ENCODE measurements at places on chromosomes 3 and 15.

GRCh38 chr3:45994419-45995235 is 997 bp downstream of the FYCO1 start:
- peak; percentile 38 for DNase-seq

DNA sequence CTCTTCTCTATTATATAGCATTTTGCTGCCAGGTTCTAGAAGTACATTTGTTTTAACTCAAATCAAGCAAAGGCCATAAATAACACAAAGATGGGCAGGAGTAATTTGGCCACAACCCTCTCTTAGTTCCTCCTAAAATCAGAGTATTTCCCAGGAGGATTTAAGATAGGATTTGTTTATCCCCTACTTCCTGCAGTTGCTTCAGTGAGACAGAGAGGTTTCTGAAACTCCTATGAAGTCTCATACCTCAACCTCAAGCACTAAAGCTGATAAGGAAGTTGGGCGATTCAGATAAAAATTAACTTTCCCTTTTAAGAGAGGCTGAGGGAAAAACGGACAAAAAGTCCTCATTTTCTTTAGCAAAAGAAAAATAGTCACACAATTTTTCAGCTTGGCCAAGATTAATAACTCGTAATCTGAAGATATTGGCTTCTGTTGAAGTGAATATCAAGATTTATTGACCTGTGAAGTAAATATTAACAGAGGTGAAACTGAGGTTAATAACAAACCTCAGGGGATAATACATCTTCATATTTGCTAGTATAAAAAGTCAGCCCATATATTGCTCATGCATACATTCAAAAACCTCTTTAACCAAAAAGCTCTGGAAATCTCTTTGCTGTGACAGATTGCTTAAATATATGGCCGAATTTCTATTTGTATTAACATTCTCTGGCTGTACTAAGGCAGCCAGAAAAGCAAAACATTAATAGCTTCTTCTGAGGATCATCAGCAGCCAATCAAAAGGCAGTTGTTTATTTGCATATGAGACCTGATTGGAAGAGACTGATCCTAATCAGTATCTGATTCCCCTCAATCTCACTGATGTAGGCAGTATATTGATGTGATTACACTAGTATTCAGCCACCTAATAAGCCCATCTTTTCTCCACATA is 90.6 kb upstream of the GADL1 start:
- DNase-seq, result no peak

DNA sequence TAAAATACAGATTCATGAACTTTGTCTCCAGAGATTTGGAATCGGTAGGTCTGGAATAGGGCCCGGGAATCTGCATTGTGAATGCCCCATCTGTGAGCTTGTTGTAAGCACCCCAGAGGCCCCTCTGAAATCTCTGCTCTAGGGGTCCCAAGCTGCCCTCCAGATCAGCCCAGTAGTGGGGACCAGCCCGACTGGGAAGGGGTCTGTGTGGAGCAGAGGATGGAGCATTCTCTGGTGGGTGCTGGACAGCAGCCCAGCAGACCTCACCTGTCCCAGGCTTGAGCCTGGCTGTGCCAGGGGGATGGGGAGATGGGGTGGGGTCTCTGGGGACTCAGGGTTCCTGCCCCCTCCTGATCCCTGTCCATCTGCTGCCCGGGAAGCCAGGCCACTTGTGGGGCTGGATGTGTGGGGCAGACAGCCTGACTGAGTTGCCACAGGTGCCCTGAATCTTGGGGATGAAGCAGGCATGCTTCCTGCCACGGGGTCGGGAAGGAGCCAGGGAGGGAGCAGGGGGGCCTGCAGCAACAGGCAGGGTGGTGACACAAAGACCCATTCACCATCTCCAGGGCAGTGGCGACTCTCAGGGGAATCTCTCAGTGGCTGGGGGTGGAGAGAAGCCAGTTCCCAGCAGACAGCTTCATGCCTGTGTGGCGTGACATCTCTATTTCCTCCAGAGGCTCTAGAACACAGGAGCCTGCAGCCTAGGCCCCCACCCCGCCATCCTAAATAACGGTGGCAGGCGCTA is 99.3 kb downstream of the WNT7A start:
- no peak for DNase-seq

DNA sequence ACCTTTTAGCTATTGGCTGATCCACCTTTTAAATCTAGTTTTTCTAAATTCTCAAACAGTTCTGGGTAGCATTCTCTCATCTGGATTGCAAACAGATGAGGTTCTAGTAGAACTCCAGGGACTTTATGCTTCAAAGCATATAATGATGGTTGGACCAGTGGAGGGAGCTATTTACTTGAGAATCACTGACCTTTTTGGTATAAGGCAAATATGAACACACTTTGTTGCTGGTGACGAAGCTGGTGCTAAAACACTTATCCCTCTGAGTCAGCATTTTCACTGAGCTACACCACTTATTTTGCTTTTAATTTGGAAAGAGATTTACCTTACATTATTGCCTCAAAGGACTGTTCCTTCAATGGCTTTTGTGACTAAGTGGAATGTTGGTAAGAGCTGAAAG is 58.6 kb upstream of the SLITRK3 start:
- no peak for DNase-seq

DNA sequence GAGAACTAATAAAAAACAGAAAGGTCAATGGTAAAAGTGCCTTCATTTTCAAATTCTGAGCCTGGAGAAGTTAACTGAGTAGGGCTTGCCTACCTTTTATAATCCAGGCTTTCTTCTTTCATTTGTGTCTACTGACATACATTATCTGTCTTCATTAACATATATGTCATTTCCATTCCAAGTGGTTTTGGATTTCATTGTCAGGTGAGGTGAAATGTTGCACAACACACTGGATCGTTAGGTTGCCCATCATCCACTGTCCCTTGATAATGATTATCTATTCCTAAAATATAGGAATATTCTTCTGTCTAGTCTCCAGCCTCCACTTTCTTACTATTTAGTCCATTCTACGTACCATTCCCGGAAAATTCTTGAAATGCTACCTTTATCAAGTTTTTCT is 55.0 kb upstream of the CP start:
- no peak for DNase-seq

DNA sequence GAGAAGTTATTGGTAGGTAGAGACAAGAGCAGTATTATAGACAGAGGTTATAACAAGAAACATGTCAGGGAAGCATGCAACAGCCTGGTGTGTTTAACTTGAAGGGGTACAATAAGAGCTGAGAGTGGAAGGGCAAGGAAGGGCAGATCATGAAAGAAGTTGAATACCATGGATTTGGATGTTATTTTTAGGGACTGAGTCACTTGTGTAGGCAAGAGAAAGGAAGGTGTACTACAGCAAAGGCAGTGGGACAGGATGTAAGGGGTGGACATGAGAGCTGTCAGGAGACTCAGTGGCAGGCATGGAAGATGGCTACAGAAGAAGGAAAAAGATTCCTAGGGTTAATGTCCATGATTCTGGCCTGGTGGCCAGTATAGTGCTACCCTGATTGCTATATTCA is 66.4 kb downstream of the TFG start:
- DNase-seq, result no peak

GRCh38 chr3:176574786-176575185 is 622.5 kb downstream of the TBL1XR1 start:
- no peak for DNase-seq

- DNase-seq, result no peak
Observed at GRCh38 chr3:129039271-129040038, 21.1 kb upstream of the GP9 start.

GRCh38 chr3:27796365-27796875 is 74.3 kb upstream of the EOMES start:
- no peak for DNase-seq

GRCh38 chr3:177341736-177342419 is 144.6 kb upstream of the TBL1XR1 start:
- no peak for DNase-seq

- no peak for DNase-seq
Observed at GRCh38 chr3:120172070-120172469, 77.8 kb upstream of the GSK3B start.
